ENCODE measurements at places on chromosomes 6 and 20. TPM values are rescaled to one million over a fixed set of nuclear protein-coding genes. Genes with fewer than 3 reads are reported as not detected.

DNA sequence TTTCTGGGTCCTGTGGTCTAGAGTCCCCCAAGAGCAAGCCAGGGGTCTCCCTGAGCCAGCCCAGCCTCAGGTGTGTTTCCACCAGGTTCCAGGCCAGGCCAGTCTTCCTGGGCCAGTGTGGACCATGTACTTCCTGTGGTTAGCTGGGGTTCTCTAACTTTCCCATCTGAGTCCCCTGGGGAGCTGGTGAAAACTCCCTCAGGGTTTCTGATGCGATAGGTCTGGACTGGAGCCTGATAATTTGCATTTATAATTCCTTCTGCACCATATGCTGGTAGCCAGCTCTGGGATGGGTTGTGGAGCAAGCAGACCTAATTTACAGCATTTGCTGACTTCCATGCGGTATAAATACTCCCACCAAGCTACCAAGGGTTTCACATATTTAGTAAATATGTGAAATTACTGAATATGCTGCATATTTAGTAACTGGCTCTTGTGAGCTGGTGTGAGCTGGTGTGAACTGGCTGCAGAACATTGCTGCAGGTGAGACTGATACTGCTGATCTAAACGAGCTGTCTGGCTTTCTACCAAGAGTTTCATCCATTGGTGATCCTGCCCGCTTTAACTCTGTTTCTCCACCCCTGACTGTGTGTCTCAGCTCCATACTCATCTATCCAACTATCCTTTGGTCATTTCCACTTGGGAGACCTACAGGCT is 62.6 kb downstream of the RIN2 start:
- no peak for DNase-seq

DNA sequence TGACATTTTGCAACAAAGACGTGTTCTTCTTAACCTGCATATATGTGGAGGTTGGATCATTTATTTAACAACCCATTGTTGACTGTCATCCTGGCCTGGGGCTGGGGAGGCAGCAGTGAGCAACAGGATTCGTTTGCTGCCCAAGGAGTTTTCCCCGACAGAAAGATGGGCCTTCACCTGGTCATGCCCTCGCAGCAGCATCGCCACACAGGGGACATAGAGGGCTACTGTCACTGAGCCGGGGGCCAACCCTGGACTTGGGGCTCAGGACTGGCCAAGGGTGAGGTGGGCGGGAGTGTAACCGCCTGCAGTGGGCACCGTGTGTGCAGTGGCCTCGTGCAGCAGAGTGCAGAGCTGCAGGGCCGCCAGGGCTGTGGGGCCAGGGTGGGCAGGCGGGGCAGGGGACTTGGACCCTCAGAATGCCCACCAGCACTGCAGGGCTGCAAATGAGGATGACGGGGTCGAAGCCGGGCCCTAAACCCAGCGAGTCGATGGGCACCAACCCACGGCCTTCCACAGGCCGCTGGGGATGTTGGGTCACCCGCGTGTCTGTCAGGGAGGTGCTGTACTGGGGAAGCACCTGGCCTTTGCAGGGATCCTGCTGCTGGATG is 11.8 kb downstream of the DUSP22 start:
- DNase-seq: no peak

DNA sequence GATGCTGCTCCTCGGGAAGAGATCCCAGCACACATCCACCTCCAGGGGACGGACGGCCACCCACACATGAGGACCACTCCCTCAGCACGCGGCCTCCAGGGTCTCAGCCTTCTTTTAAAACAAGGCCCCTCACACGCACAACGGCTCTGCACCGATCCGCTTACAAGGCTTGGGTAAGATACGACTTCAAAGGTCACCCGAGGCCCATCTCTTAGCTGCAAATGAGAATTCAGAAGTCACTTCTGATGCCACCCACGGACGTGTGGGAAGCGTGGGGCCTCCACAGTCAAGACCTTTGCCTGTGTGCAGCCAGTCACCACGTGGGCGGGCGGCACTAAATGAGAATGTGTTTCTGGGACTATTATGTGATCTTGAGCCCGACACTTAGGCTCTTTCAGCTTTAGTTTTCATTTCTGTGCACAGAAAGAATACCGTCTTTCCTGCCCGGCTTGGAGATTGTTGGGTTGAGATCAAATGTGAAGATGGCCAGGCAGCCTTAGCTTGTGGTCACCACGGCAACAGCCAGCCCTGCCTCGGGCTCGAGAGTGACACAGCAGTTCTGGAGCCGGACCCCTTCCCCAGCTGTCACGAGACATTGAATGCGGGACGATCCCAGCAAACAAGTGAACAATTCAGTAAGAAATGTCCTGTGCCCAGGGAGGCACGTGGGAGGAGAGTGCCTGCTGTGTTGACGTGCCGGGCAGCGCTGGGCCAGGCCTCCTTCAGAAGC is 91.6 kb downstream of the RAMACL start:
- no peak for DNase-seq

KHDC3L gene
- polyA plus RNA-seq: 0.12 TPM

SLC16A10 gene
- polyA plus RNA-seq: 24.4 TPM

- no peak for DNase-seq
Measured at GRCh38 chr6:101940391-101940790, 546.9 kb downstream of the GRIK2 start.

- no peak for DNase-seq
Measured at GRCh38 chr6:37289931-37290330, 32.0 kb upstream of the TMEM217 start.

TGM2 gene
- 31.5 TPM for polyA plus RNA-seq
